Occipital lobe (tissue), 3 donors: ENCODE measurements at places on chromosomes 1 and 21.

GRCh38 chr1:44673675-44674112 is 587 bp downstream of the TMEM53 start:
- no peak for DNase-seq

DNA sequence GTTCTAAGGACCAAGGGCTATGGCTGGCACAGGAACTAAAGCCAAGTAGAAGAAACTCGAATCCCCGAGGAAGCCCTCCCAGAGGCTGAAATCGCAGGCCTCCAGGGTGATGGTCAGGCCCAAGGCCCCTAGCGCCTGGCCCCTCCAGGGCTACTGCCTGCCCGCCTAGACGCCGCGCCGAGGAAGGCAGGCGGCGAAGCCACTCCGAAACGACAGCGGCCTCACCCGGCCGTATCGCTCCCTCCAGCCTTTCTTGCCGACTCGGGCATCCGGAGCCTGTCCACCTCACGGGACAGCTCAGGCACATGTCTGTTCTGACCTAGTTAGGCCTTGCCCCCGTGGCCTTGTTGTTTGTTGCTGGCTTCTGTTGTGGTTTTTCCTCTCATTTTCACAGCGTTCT is 9.7 kb upstream of the LHX8 start:
- DNase-seq = no peak

DNA sequence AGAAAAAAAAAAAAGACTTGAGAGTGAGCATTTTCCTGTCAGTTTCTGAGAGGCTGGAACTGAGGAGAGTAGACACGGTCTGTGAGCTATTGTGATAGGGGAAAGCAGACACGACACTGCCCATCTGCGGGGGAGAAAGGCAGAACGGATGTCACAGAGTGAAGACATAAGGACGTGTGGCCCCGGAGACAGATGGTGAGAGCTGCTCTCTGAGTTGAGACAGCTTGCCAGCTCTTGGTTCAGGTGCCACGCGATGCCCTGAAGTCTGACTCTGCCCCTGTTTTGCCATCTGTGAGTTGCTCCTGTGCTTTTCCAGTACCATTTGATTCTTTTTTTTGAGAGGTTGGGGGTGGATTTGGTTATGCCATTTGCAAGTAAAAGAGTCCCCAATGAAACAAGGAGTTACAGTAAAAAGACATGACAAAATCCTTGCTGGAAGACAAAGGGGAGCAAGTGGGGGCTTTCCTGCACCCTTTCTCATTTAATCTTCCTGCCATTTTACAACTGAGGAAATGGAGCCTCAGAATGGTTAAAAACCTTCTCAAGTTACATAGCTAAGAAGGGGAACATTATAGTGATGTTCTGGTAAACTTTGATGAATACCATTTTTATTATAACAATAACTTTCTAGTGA is 128.9 kb upstream of the DNAH14 start:
- no peak for DNase-seq

- no peak for DNase-seq
Observed at GRCh38 chr1:208374391-208374941, 130.3 kb upstream of the PLXNA2 start.

- no peak for DNase-seq
Observed at GRCh38 chr1:243842978-243843511, 7.0 kb downstream of the AKT3 start.
